ENCODE measurements at places on chromosomes 2 and 18. TPM values are rescaled to one million over a fixed set of nuclear protein-coding genes. Genes with fewer than 3 reads are reported as not detected.

ARHGAP28 gene
- 161 TPM for total RNA-seq

DNA sequence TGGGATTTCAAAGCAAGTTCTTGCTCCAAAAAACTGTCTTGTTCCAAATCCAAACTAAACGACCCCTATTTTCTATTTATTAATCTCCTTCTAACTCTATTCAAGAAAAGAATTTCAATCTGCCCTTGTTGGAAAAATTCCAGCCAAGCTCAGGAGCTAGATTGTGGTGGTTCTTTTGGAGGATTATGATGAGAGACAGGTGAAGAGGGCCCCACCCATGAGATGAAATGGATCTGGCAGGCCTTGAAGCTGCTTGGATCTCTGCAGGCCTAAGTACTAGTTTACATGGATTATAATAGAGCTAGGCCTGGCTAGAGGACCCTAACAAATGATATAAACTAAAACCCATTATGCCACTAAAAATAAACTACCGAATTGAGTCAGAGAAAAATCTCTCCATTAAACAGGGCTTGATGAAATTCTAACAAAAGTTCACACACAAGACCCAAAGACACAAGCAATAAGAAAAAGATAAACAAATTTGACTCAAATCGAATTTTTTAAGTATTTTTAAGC is 101.6 kb downstream of the GFPT1 start:
- no peak for DNase-seq

KHK gene
- total RNA-seq, result 3.3 TPM

GRCh38 chr2:175097297-175097696 is 70.7 kb downstream of the ATF2 start:
- DNase-seq, result no peak

DRC1 gene
- 0.18 TPM for total RNA-seq

DNA sequence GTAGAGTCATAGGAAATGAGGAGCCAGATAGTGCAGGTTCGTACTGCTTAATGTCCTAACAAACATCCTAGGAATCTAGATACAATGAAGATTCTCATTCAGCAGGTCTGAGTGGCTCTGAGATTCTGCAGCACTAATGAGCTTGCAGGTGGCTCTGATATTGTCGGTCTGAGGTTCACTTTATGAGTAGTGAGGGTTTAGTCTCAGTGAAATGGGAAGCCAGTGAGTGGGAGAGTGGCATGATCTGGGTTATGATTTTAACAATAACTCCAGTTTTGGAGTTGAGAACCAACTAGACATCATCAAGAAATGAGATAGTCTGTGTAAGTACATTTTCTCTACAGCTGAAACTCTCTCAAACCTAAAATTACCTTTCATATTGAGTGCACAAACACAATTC is 166.8 kb upstream of the SP5 start:
- no peak for DNase-seq

RFX8 gene
- total RNA-seq, result 0.65 TPM

- DNase-seq, result no peak
Observed at GRCh38 chr2:84526562-84526961, 10.3 kb downstream of the DNAH6 start.

TMEM163 gene
- total RNA-seq, result not detected

GRCh38 chr2:166393008-166393407 is 17.3 kb upstream of the SCN9A start:
- no peak for DNase-seq

EFEMP1 gene
- 42.8 TPM for total RNA-seq

CFAP65 gene
- not detected for total RNA-seq

- no peak for DNase-seq
Observed at GRCh38 chr2:233436691-233437438, 82.6 kb downstream of the DGKD start.

GRCh38 chr2:42028571-42029148 is 19.2 kb upstream of the PKDCC start:
- DNase-seq, result no peak

NGEF gene
- total RNA-seq, result 1.3 TPM

DNA sequence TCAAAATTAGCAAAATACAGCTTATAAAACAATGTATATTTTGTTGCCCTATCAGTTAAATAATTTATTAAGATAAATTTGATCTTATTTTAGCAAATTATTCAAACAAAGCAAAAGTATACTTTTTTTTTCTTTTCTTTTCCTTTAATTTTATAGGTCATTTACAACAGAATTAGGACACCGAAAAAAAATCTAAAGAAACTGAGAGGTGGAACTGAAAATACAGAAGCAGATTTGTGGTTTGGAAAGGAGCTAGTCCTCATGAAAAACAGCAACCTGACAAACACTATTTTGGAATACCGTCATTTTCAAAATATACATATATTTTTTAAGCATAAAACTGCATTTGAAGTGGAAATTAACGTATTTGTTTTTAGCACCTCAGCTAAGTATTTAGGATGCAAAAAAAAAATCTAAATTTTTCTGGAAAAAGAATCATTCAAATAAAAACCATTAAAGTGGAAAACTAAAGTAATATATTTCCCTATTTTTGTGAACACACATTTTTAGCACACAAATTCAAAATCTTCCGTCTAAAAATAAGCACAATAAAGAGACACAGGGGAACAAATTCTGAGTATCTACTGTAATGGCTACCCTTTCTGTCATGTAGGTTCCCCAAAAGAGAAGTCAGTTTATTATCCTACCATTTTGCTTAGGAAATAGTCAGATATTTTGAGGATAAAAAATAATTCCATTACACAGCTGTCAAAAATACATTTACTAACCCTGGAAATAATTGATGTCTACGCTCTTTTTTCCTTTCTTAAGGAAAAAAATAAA is 2.7 kb downstream of the CCDC88A start:
- DNase-seq, result no peak

DNA sequence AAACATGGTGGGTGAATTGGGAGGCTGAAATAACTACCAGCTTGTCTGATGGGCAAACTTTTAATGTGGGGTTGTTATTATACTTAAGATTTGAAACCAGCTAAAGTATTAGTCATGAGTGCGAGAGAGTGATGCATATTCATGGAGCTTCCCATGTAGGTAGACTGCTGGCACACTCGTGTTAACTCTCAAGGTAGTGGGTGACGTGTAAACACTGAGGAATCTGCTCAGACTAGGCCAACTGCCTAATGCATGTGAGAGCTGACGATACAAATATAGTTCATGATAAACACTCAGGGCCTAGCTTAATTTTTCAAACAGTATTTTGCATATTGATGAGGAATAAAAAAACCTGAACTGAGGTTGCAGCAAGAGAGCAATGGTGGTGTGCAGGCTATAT is 1165.7 kb upstream of the PIK3C3 start:
- no peak for DNase-seq

GRCh38 chr2:144143294-144144151 is 376.4 kb downstream of the ZEB2 start:
- no peak for DNase-seq

GRCh38 chr2:152466980-152467676 is 132.2 kb downstream of the FMNL2 start:
- DNase-seq, result no peak

DNA sequence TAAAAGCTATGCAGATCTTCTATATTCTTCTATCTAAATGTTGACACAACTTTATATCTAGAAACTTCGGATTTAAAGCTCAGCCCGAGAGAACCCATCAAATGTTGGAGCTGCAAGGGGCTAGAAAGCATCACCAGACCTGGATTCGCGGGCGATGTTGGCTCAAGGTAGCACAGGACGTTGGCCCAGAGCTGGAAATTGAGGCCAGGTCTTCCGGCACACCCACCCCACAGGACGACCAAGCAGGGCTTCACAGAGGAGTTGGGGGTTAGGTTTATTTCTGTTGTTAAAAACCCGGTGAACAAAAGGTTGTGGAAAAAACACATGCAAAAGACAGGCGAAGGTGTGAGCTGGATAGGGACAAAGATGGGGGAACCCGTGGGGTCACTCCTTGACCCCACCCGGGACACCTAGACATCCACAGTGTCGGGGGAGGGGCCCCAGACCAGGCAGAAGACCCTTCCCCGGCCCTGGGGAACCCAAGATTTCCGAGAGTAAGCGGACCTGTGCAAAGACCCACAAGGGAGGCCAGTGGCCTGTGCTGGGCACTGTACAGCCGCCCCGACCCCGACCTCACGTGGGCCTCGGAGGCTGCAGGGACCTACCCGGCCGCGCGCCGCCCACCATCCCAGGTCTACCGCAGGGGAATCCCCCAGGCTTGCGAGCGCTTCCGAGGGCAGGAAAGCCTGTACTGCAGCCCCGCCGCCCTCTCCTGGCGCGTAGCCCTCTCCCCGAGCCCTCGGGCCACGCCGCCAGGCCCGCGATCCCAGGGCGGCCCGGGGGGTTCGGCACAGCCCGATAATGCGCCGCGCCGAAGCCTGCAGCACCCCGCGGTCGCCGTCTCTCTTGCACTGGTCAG is 1.8 kb upstream of the AGBL5 start:
- DNase-seq, result peak; percentile 40

DIPK1C gene
- total RNA-seq, result not detected

DNA sequence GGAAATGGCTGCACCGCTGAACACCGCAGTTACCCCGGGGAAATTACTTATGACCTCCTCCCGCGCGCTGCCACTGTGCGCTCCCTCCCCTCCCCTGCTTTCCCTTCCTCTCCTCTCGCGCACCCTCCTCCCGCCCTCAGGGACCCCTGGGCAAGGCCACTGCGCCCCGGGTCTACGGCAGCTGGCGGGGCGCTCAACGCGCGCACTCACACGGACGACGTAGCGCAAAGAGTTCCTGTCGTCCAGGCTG is 7.9 kb downstream of the ALPP start:
- no peak for DNase-seq

DNA sequence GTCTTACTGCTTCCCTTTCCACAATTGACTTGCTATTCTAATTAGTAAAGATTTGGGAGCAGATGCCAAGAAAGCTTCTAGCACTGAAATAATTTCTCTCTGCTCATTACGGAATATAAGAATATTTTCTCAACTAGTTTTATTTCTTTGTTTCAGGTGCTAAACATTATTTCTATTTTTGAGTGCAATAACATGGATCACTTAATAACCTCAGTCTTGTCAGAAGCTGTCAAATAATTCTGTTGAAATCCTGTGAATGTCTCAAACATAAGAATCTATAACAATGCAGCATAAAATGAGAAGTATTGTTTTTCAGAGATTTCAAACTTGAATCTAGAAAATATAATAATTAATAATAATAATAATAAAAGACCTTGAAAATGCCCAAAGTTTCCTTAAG is 1221.0 kb downstream of the DSC3 start:
- DNase-seq, result no peak

GRCh38 chr2:201357221-201357620 is at the start of gene FLACC1:
FLACC1 (minus strand) TSS chr2:201357345; CDS start chr2:201351404, 5,941 bp downstream.
- DNase-seq, result no peak

GPN1 gene
- 36.7 TPM for total RNA-seq

DNA sequence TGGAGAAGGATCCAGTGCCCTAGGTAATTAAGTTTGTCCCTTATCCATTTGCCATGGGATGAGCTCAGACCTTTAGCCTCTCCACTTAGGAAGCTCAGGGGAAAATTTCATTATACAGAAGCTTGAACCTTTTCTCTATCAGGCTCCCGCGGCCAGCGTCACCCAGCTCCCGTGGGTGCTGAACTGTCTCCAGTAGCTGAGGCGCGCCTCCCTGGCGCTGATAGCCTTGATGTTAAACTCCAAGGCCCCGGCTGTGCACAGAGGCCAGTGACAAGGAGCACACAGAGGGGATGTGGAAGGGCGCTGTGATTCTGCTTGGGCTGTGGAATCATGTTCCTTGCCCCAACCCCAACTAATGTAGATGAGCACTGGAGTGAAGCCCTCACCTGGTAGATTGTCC is 50.8 kb downstream of the NRP2 start:
- no peak for DNase-seq

GRCh38 chr2:38634684-38635083 is 31.2 kb upstream of the GALM start:
- no peak for DNase-seq

DNA sequence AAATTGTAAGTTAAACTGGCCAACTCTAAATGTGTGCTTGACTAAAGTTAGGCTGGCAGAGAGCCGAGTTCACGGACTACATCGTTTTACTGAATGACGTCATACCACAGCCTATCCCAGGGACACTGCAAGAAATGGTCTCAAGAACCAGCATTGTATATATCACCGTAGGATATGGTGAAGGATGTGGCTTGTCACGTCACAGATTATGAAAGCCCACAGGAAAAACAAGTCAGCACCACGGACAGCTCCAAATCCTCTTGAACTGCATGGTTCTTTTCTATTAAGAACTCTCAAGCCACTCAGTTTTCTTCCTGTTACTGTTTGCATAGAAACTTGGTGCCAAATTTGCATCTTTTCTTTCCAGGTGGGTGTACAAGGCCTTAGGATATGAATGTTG is 85.1 kb upstream of the ACAA2 start:
- DNase-seq, result peak; percentile 38

DCC gene
- 1.0 TPM for total RNA-seq

GRCh38 chr2:138298120-138298814 is 203.3 kb upstream of the SPOPL start:
- no peak for DNase-seq

POTEJ gene
- not detected for total RNA-seq

GRCh38 chr2:69753659-69754363 is 11.9 kb downstream of the ANXA4 start:
- no peak for DNase-seq

GRCh38 chr18:43081396-43081795 is 34.1 kb downstream of the RIT2 start:
- DNase-seq, result no peak

DNA sequence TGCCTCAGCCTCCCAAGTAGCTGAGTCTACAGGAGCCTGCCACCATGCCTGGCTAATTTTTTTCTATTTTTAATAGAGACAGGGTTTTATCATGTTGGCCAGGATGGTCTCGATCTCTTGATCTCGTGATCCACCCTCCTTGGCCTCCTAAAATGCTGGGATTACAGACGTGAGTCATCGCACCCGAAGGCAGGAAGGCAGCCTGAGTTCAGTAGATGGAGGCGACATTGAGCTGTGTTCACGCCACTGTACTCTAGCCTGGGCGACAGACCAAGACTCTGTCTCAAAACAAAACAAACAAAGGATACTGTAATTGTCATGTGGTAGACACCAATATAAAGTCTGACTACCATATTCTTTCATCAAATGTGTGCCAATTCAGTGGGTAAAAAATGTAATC is 500.9 kb upstream of the DSEL start:
- DNase-seq, result no peak
